SK-N-SH (cell line): ENCODE measurements at places on chromosomes 7 and 10.
A peak's percentile ranks its signal among the peaks of the same experiment; 100 is the strongest.

- no peak for DNase-seq
Measured at GRCh38 chr10:3186368-3186767, 13.8 kb upstream of the PITRM1 start.

GRCh38 chr7:28984217-28984616 lies 26.1 kb upstream of the TRIL start:
- DNase-seq: no peak

DNA sequence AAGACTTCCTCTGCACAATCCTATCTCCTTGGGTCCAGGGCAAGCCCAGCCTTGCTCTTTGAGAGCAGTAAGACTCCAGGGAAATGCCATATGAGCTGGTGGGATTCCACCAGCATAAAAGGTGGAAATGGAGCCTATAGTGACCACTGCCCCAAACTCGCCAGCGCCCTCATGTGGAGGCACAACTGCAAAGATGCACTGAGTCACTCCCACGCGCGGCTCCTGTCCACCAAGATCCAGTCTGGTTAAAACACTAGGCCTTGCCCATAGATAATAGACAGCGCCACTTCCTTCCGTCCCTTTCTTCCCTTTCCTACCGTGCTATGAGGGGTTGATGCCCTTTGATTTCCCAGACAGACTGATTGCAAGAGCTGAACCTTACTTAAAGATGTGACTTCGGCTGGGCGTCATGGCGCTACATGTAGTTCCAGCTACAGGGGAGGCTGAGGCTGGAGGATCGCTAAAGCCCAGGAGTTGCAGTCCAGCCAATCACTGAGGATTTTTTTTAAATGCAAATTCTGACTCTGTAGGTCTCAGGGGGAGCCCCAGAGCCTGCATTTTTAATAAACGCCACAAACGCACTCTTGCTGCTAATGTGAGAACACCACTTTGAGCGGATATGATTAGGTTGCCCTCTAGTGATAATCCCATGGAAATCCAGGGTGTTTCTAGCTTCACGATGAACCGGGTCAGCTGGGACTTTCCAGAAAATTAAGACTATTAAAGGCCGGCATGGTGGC lies 136.5 kb downstream of the EPC1 start:
- DNase-seq: peak; percentile 58

GRCh38 chr7:79320741-79321473 lies 132.6 kb downstream of the MAGI2 start:
- no peak for DNase-seq

DNA sequence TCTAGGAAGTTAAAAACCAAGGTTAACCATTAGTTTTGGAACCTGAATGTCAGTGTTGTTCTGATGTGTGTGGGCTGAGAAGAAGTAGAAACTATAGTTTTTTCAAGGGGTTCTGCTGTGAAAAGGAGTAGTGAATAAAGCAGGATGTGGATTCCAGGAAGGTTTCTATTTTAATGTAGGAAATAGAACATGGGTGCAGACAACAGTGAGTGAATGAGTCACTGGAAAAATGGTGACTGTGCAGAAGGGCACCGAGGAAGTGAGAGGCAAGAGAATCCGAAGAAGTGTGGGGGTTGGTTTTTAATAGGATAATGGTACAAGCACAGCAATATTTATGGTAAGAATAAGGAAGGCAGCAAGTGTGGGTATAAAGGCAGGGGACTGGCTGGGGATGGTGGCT lies 120.4 kb downstream of the ARHGAP21 start:
- DNase-seq: no peak

DNA sequence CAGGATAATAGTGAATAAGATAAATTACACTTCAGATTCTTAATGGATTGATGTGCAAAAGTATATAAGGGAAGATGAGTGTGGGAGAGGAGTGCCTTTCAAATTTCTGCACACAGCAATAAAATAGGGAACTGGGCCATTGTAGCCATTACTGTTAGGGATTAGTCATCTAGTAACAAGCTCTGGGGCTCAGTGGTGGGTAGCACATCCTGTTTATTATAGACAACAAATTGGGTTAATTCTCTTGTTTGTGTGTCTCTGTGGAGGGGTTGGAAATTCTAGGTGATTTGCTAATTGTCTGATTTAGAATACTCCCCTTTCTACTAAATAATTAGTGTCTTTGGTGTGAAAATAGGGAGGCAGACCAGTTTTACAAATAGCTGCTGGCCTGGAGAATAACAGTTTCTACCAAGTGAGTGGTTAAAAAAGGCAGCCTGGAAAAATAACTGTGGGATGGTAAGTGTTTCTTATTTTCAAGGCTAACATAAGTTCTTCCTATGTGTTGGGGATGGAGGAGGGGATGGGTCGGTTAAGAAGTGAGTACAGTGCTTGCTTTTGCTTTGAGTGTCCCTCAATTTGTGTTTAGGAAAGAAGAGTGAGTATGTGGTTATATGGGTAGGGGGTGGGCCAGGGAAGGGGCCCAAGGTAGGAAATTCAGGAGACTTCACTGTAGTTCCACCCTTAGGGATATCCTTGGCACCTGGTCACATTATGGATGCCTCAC lies 43.3 kb upstream of the TMEM248 start:
- DNase-seq: no peak

GRCh38 chr10:689452-690371 lies at the start of gene DIP2C:
Gene DIP2C (minus strand): TSS chr10:689668. CDS start chr10:689578, 90 bp downstream.
- peak; percentile 99 for DNase-seq

- DNase-seq: no peak
Measured at GRCh38 chr10:93580828-93581227, 14.4 kb downstream of the FFAR4 start.

DNA sequence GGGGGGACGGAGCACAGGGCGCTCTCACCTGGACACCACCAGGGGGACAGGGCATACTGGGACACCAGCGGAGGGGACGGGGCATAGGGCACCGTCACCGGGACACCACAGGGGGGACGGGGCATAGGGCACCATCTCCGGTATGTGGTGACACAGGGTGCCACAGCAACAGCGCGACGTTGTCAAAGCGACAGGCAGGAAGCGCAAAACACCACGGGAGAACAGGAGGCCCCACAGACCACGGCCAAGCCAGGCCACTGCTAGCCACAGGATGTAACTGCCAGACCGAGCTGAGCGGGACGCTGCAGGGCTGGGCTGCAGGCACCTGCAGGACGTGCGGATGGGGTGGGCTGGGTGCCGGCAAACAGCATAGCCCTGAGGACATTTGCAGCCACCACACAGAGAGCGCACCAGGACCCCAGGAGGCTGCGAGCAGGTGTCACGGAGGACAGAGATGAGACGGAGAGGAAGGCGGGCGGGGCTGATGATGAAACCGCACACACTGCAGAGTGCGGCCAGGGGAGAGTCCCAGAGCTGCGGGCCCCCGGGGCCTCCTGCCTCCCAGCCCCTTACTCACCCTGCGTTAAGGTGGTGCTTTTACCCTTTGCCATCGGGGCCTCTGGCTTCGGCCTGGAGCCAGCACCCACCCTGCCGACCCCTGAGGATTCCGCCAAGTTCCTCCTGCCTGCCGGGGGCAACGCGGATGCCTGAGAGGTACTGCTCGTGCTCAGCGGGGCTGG lies 17.5 kb downstream of the MICALL2 start:
- DNase-seq: no peak

DNA sequence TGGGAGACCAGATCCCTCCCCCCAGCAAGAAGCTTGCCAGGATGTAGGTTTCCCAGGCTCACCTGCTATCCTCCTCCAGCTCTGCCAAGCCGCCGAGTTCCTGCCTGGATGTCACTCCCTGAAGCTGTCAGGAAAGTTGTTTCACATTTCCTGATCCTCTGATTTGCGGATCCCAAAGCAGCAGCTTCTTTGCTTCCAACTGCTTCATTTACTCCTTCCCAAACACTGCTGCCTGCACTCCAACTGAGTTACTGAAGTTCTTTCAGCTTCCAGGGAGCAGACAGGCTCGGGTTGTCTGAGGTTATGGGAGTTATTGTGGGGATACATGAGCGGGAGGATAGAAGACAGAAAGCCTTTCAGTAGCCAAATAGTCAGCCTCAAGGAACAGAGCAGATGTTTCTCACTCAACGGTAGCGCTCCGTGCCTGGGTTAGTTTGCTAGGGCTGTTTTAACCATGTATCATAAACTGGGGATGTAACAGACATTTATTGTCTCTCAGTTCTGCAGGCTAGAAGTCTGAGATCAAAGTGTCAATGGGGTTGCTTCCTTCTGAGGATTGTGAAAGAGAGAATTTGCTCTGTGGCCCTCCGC lies 516.0 kb downstream of the REEP3 start:
- DNase-seq: no peak

- no peak for DNase-seq
Measured at GRCh38 chr7:74506325-74506724, 52.6 kb downstream of the GTF2IRD1 start.

GRCh38 chr10:65365878-65366277 lies 1560.0 kb upstream of the LRRTM3 start:
- DNase-seq: no peak

DNA sequence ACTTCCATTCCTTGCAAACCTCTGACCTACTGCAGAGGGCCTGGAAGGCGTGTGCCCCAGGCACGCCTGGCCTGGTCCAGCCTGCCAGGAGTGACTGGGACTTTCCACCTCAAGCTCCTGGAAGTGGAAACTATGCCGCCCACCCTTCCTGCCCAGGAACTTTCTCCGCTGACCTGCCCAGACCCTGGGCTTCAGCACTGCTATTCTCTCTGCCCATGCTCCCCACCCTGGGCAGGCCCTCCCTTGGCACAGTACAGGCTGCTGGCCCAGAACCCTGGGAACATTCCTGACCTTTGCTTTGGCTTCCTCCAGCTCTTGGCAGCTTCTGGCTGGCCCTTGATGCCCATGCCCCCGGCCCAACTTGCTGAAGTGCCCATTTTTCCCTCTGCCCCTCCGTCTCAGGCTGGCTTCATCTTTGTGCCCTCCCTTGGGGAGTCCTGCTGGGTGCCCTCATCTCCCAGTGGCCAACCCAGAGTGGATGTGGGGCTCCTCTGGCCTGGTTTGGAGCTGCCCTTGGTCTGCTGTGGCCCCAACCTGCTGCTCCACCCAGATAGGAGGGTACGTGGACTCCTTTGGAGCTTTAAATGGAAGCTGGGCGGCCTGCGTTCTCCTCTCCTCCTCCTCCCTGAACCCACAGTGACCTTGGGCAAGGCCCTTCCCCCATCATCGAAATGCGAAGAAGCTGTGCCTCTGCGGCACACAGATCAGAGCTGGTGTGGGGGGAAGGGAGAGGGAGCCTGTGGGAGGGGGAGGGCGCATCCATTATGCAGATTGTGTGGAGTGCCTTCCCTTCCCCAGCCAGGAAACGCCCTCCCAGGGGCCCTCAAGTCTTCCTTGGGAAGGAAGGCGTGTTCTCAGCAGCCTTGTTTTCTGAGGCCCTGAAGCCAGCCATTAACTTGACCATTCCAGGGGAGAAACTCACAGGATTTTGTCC lies 3.4 kb downstream of the MMRN2 start:
- no peak for DNase-seq

DNA sequence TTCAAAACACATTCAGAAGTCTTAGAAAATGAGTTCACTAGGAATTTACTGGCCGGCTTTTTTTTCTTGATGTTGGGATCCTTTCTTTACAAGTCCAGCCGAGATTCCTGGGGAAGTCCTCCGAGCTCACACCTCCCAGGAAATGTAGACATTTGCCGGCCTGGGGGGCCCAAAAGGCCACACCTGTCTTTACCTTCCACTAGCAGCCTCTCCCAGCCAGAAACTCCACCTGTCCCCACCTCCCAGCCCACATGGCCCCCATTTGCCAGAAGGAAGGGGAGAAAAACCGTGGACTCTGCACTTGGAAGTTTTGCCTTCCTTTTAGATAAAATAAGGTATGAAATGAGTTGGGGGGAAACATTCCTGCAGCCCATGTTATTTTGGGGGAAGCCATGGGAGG lies 27.6 kb upstream of the EMX2 start:
- no peak for DNase-seq

- DNase-seq: no peak
Measured at GRCh38 chr7:68610701-68611100, 987.6 kb upstream of the AUTS2 start.

DNA sequence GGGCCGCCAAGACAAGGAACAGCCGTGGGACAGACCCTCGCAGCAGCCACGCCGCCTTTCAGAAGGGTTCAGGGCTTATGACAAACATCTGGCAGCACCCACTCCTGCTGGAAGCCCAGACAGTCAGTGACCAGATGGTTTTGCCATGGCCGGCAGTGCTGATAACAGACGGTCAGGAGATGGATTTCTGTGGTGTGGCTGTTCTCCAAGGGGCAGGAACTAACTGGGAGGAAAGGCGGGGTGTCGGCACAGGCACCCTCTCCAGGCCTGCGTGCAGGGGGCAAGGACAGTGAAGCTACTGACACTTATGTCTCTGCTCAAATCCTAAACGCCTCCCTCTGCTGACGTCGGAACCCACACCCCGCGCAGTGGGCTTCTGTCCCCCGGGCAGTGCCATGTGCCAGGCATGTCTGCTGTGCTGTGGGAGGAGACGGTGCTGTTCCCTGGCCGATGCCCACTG lies 416.1 kb downstream of the DNAJB6 start:
- peak; percentile 94 for DNase-seq

DNA sequence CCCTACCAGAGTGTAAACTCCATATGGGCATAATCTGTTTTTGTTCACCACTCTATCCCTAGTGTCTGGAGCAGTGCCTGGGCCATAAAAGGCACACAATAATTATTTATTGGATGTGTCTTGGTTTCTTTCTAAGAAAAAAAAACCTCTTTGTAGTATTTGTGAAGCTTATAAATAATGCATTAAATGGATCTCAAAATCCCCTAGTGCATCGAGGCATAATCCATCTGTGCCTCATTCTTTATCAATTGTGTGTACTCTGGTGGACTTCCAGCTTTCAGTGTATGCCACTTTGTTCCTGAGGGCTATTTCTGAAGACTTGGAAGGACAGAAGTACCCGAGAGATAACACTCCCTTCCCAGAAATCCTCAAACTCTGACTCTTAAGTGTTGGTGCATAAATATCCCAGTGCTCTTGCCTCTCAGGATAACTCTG lies 255.0 kb upstream of the PHYHIPL start:
- no peak for DNase-seq

DNA sequence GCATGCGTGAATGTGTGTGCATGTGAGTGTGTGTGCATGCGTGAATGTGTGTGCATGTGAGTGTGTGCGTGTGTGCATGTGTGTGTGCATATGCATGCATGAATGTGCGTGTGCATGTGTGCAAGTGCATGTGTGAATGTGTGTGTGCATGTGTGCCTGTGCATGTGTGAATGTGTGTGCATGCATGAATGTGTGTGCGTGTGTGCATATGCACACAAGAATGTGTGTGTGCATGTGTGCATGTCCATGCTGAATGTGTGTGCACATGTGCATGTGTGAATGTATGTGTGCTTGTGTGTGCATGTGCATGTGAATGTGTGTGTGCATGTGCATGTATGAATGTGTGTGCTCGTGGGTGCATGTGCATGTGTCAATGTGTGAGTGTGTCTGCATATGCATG lies 42.1 kb upstream of the NUB1 start:
- DNase-seq: no peak
